Effector memory CD4-positive, alpha-beta T cell (primary cell): ENCODE measurements at places on chromosomes 5 and 9.

GRCh38 chr9:138117836-138118235, 240.3 kb downstream of the CACNA1B start:
- no peaks in the 10 kb centered on the region for H3K36me3 ChIP-seq
- no peak overlapping the region for H3K4me3 ChIP-seq
- peaks cover 4% of the 10 kb centered on the region for H3K27me3 ChIP-seq

GRCh38 chr5:39623291-39623865, 198.6 kb upstream of the DAB2 start:
- H3K27me3 ChIP-seq = no peaks in the 10 kb centered on the region
- no peak overlapping the region for H3K27ac ChIP-seq
- DNase-seq = no peak

GRCh38 chr5:24623031-24623430, 21.7 kb downstream of the CDH10 start:
- H3K27ac ChIP-seq = no peak overlapping the region
- no peaks in the 10 kb centered on the region for H3K27me3 ChIP-seq
- DNase-seq = no peak
- H3K36me3 ChIP-seq = no peaks in the 10 kb centered on the region
- no peak overlapping the region for H3K4me3 ChIP-seq

GRCh38 chr9:134627417-134628353, 13.9 kb upstream of the COL5A1 start:
- no peaks in the 10 kb centered on the region for H3K27me3 ChIP-seq
- no peak for DNase-seq
- H3K36me3 ChIP-seq = no peaks in the 10 kb centered on the region

GRCh38 chr5:87347841-87348240, 64.9 kb downstream of the CCNH start:
- no peaks in the 10 kb centered on the region for H3K4me1 ChIP-seq
- H3K27me3 ChIP-seq = no peaks in the 10 kb centered on the region
- H3K27ac ChIP-seq = no peak overlapping the region
- peaks cover 12% of the 10 kb centered on the region for H3K36me3 ChIP-seq
- H3K4me3 ChIP-seq = no peak overlapping the region
